ENCODE measurements at places on chromosomes 7 and 10.

DNA sequence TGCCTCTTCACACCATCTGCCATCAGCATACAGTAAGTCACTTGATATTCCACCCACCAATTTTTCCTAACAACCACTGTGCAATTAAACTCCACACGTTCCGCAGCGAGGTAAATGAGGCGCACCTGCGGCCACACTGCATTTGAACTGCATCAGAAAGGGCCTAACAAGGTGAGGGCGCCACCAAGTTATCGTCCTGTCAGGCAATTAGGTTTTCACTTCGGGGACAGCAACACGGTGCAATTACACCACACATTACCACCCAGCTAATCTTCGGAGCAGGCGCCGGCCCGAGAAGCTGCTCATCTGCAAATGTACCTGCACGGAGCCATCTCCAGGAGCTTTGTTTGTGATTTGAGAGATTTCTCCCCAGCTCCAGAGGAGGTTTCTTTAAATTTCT, 84.4 kb downstream of the EBF3 start:
- no peak for DNase-seq

DNA sequence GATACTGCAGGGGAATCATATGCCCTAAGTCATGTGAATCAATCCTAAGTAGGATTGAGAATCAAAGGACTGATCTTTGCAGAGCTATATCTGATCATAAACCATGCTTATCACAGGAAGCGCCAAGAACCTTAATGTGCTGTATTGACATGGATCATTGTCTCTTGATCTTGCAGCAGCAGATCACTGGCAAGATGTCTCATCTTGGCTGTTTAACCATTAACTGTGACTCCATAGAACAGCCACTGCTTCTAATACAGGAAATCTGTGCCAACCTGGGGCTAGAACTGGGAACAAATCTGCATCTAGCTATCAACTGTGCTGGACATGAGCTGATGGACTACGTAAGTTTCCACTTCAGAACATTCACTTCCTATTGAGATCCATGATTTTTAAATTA, 21.6 kb downstream of the ENO4 start:
- DNase-seq = no peak

- DNase-seq = no peak
Observed at GRCh38 chr10:96244354-96244753, 27.0 kb downstream of the BLNK start.

- no peak for DNase-seq
Observed at GRCh38 chr10:47189802-47190201, 110.2 kb upstream of the GDF10 start.

GRCh38 chr7:4879396-4880081, 4.0 kb downstream of the RADIL start:
- no peak for DNase-seq
